SHP77 (cell line): ENCODE measurements at places on chromosomes 6 and 20.

DNA sequence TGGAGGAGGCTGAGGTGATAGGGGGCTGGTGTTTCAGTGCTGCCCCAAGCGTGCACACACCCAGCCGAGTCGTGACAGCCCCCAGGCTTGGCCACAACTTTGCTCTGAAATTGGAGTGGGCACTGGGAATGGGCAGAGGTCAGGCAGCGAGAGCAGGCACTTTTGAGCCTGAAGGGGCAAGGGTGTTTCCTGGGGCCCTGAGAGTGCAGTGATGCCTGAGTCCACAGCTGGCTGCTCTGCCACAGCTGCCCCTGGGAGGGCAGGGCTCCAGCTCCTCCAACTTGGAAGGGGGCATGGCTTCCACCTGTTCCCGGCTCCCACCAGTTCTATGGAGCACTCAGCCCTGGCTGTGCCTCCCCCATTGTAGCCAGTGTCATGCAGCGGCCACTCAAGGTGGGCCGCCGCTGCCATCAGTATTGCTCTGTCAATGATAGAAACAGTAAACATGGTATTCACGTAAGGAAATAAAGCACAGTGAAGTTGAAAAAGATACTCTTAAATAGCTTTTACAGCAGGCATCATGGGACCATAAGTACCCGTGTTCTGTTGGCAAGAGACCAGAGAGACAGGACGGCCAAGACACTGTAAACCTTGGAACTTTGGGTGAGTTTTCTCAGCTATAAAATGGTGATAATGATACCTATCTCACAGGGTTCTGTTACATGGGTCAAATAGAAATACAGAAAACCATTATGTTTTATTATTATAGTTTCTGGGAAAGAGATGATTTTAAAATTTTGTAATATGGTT lies 108.9 kb downstream of the THEMIS start:
- no peak for DNase-seq

GRCh38 chr20:13101706-13102105 lies 92.9 kb downstream of the SPTLC3 start:
- no peak for DNase-seq

DNA sequence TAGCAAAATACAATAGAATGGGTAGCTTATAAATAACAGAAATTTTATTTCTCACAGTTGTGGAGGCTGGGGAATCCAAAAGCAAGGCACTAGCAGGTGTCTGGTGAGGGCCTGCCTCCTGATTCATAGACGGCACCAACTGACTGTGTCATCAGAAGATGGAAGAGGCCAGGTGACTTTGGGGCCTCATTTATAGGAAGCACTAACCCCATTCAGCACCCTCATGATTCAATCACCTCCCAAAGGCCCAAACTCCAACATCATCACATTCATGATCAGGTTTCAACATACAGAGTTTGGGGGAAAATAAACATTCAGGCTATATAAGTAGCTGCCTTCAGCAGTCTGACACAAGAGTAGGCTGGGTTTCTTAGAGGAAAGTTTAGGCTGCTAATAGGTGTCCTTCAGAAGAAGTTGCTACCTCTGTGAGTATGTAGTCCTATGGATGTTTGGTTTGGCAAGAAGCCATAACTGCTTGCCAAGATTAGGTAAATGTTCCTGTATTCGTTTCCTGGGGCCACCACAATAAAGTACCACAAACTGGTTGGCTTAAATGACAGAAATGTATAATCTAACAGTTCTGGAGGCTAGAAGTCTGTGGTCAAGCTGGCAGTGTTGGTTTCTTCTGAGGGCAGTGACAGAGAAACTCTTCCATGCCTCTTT lies 48.8 kb downstream of the NT5E start:
- DNase-seq: no peak

- no peak for DNase-seq
Measured at GRCh38 chr6:162942866-162943265, 215.1 kb downstream of the PACRG start.

GRCh38 chr6:42745083-42745639 lies 742 bp downstream of the TBCC start:
- no peak for DNase-seq

GRCh38 chr6:151376440-151376839 lies 14.9 kb downstream of the ZBTB2 start:
- no peak for DNase-seq

DNA sequence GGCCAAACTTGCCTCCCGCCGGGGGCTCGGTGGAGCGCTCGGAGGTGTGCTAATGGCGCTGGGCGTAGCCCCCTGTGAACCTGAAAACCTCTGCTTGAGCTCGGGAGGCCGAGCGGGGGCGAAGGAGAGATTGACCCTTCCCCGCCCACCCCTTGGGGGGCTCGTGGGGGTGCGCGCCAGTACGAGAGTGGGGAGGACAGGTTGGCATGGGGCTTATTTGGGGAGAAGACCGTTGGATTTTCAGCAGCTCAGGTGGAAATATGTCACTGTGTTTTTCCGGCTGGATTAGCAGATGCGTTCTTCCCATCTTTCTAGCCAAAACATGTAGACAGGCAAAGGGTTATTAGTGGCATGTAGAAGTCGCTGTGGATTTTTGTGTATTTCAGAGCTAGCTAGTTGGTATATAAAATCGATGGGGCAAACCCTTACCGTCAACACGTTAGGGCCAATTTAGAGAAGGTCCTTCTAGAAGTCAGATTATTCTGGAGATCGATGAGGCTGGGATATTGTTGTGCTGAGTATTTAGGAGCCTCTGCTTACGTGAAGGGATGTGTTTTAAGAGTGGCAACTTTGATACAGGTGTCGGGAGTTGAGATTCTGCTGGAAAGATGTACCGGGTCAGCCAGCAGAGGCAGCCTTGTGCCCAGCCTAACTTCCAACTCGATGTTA lies 525 bp downstream of the NCOA7 start:
- peak; percentile 16 for DNase-seq

DNA sequence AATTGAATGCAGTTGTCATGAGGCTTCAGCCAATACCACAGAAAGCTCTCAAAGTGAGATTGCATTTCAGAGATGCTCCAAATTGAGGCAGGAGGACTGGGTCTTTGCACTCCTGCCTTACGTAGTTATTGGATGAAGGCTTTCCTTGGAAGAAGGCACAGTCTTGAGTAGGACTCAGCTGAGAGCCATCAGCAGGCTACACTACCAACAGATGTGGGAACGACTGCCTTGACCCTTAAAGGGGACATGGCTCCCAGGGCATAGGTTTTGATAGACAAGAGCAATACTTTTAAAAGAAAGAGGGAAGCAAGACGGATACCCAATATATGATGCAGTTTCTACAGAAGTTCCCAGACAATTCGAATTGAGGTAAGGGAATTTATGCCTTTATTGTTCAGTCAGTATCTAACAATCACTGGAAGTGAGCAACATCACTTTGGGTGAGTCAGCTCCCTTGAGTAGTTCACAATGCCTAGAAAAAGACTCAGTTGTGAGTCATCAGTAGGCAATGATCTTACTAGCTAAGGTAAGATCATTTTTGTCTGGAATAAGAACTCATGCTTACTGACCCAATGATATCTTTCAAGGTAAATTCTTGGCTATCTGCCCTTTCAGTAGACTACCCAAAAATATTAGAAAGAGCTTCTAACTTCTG lies 390.8 kb downstream of the GJA1 start:
- DNase-seq: no peak

GRCh38 chr20:11260611-11261010 lies 586.8 kb upstream of the JAG1 start:
- DNase-seq: no peak

GRCh38 chr6:89069536-89070163 lies 10.9 kb upstream of the PNRC1 start:
- DNase-seq: no peak

DNA sequence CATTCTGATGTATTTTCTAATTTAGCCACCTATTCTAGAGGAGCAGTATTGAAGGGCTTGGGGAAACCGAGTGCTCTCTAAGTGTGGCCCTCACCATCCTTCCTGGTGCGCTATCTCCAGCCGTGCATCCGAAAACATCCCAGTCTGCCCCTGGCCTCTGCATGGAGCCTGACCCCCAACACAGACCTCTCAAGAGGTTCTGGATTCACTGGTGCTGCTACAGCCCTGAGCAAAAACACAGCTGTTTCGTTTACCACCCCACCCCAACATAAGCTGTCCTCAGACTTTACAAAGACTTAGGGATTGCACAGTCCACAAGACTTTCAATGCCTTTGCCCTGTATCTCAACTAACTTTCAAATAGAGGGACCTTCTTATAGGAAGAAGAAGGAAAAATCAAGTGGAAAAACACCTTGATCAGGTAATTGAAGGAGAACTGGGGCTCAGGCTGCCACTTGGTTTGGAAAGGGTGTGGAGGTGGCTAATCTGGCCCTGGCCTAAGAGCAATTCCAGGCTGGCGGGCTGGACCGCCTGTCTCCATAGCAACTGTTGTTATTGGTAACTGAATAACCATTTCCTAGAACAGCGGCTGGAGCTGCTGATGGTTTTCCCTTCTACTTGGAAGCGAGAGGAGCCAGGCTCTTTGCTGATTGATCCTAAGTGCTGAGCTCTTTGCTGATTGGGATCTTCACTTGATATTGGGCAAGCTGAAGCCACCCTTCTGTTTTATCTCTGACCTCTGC lies 90.2 kb upstream of the TOX2 start:
- no peak for DNase-seq

GRCh38 chr6:148885136-148885865 lies 138.5 kb downstream of the UST start:
- no peak for DNase-seq

GRCh38 chr6:56021943-56022342 lies 146.6 kb upstream of the BMP5 start:
- no peak for DNase-seq

DNA sequence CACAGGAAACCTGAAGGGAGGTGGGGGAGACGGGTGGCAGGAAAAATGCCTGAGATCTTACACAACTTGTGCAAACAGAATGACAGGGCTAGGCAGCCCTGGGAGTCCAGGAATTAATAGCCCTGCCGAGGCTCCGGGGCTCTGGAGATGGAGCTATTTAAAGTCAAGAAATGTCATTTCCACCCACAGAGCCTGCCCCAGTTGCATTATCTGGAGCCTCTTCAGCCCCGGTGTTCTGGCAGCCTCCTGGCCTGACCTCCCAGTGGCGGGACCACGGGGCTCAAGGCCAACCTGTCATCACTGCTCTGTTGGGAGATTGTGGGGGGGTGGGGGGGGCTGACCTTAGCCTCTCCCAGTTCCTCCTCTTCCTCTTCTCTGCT lies 28.5 kb upstream of the SCUBE3 start:
- DNase-seq: no peak

DNA sequence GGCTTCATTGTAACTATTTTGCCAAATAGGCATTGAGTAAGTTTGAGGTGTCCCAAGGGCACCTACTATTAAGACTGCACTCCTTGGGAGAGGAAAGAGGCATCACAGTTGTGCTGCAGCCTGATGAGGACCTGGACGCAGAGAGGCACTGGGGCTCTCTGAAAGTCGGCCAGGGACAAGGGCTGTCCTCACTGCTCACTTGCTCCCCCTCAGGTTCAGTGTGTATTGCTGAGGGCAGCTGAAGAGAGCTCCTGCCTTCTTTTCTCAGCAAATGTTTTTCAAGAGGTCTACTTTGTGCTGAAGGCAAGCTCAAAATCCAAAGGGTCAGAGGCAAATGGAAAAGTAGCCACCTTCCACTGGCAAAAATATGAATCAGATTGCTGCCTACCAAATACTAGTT lies 331.8 kb downstream of the RIMS1 start:
- DNase-seq: peak; percentile 6

DNA sequence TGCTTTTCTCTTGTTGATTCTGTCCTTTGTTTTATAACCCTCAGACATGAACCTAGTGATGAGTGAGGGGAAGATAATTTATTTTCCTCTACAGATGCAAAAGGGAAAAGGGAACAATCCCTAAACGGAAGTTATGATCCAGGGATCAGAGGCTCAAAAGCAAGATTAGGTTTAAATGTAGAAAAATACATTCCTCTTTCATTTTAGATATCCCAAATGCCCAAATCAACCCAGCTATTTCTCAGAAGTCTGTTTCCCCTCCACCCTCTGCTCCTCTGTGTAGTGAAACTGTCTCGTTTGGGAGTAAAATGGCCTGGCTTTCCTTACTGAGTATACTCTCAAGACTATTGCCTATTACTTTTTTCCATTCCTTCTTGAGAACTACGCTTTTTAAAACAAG lies 97.1 kb downstream of the PRL start:
- no peak for DNase-seq

DNA sequence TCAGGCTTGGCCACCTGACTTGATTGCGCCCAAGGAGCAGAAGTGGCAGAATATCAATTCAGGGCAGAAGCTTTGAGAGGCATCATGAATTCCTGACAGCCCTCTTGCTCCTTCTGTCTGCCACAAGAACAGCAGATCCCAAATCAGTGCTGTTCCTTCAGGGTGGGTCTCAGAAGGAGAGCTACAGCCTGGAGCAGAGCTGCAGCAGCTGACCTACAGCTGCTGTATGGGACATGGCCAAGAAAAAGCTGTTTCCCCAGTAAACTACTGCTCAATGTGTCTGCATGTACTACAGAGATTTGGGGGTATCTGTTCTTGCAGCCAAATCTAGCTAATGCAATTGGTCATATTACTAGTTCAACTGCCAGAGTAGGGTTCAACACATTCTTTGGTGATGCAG lies 69.0 kb downstream of the SLC22A3 start:
- DNase-seq: no peak

- DNase-seq: peak; percentile 97
Measured at GRCh38 chr20:63835021-63835858, 4.2 kb upstream of the ZBTB46 start.

DNA sequence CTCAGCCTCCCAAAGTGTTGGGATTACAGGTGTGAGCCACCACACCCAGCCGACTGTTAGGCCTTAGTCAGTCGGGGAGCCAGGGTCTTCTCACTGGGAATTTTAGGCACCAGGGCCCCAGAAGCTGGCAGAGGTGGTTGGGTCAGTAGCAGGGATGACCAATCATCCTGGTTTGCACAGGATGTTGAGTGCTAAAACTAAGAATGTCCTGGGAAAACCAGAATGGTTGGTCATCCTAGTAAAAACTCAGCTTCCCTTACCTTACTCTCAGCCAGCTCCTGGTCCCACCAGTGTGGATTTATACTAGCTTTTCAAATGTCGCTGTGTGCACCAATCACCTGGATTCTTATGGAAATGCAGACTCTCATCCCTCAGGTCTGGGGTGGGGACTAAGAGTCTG lies 31.8 kb downstream of the KCNG1 start:
- no peak for DNase-seq

GRCh38 chr6:108071736-108072276 lies 2.7 kb downstream of the OSTM1 start:
- no peak for DNase-seq

- DNase-seq: peak; percentile 52
Measured at GRCh38 chr6:53615633-53616449, 49.7 kb downstream of the KLHL31 start.

- DNase-seq: peak; percentile 23
Measured at GRCh38 chr20:6765469-6766058, 1.9 kb upstream of the BMP2 start.

DNA sequence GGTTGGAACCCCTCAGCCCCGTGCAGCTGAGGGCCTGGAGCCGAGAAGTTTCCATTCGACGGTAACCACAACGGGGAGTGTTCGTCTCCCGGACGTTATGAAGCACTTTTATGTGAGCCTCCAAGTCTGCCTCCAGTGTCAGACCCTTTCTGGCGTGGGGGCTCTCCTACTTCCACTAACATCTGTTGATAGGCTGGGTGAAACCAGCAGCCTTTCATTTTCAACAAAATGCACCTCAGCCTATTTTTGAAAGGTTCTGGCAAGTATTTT lies 257.4 kb downstream of the THBS2 start:
- DNase-seq: no peak
